ENCODE measurements at places on chromosomes 1 and 21.

DNA sequence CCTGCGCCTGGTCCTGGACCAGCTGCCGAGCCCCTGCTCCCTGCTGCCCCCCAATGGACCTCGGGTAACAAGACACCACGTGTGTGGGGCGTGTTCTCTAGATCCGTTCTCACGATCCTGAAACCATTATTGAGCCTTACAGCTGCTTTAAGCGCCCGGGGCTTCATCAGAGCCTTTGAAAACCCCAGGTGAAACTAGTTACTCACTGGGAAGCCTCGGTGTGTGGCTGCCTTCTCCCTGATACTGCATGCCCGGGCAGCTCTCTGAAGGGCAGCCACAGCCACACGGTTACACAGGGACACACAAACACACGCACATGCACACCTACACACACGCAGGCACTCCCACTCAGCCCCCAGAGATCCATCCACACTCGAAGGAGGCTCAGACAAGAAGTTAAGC is 5.3 kb downstream of the HES2 start:
- peak; percentile 46 for DNase-seq

- DNase-seq: no peak
These were observed 15.8 kb downstream of the BEND5 start for GRCh38 chr1:48760857-48761256.

GRCh38 chr1:1925437-1926345 is 6.6 kb upstream of the TMEM52 start:
- DNase-seq: no peak

- DNase-seq: no peak
These were observed 82.0 kb downstream of the KCNK1 start for GRCh38 chr1:233695901-233696300.

DNA sequence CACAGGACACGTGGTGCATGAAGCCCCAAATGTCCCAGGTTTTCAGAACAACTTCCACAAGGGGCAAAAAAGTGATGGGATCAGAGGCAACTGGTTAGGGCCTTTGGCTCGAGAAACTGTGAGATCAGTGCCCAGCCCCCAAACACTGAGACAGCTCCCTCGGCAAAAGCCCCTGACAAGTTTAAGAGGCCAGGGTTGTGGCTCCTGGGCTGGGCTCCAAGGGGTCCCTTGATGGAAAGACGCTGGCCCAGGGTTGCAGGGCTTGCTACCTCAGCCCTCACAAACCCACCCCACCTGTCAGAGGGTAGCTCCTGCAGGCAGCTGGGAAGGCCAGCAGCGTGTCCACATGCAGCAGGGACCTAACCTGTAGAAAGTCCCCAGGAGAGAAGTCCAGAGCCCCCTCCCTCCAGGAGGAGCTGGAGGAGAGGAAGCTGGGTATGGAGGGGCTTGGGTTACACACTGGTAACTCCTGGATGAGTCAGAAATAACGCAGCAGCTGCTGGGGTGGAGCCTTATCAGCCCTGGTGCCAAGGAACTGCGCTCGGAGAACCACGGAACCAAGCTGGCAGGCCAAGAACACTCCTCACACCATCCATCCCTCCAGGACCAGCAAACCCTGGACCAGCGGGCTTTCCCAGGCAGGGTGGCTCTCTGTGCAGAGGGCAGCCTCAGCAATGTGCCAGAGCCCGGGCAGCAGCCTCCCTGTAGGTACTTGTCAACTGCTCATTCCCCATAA is 37.5 kb downstream of the CTNNBIP1 start:
- peak; percentile 32 for DNase-seq

DNA sequence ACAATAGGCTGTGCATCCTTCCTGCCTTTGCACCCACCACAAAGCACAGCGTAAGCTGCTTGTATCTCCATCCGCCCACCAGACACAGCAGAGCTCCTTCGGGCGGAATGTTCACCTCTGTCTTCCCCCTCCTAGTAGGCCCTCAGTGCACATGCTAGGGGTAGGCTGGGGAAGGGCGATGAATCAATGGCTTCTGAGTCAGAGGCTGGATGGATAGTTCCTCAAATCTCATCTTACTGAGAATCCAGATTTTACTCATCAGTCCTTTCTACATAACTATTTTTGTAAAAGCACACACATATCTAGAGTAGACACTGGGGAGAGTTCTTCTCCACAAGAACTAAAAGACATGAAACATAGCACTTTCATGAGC is 73.8 kb downstream of the BCAR3 start:
- peak; percentile 77 for DNase-seq

GRCh38 chr1:157163273-157164127 is 25.3 kb upstream of the ETV3 start:
- DNase-seq: peak; percentile 62

DNA sequence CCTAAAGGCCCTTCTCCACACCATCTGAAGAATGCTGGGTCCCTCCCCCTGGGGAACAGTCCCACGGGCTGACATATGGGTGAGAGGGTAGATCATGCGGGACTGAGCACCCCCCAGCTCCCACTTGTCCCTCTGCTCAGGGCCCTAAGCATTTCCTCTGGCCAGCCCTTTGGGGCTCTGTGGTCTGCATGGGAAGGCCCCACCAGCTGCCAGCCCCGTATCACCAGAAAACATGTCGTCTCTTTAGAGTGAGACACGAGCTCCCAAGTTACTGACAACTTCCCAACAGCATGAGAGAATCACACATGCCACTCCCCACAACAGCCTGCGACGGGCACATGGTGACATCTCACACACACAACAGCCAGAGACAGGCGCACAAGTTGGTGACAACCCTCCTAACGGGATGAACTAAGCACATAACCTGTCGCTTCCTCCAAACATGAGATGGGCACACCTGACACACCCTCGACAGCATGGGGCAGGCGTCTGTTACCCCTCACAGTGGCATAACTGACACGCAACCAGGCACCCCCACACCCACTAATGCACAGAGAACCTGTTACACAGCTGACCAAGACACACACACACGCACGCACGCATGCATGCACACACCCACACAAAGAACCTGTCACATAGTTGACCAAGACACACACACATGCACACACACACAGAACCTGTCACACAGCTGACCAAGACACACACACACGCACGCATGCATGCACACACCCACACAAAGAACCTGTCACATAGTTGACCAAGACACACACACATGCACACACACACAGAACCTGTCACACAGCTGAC is 41.2 kb downstream of the AHDC1 start:
- DNase-seq: no peak

GRCh38 chr1:4355839-4356238 is 298.6 kb upstream of the AJAP1 start:
- no peak for DNase-seq

DNA sequence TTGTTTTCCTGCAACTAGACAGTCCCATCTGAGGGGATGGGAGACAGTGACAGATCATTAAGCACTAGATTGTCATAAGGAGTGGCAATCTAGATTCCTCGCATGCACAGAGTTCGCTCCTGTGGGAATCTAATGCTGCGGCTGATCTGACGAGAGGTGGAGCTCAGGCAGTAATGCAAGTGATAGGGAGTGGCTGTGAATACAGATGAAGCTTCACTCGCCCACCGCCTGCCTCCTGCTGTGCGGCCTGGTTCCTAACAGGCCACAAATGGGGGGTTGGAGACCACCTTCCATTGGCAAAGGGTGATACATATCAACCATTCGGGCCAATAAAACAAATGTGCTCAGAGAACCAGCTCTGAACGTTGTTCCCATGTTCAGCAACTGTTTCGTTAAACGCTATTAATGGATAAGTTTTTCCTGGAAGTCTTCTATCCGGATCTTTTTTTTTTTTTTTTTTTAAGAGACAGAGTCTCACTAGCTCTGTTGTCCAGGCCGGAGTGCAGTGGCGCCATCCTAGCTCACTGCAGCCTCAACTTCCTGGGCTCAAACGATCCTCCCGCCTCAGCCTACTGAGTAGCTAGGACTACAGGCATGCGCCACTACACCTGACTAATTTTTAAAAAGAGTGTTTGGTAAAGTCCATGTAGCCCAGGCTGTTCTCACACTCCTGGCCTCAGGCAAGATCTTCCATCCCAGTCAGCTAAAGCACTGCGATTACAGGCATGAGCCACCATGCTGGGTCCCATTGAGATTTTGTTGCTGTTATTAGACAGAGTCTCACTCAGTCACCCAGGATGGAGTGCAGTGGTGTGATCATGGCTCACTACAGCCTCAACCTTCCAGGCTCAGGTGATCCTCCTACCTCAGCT is 8.7 kb upstream of the RSRP1 start:
- DNase-seq: no peak

GRCh38 chr1:50285994-50286393 is 137.2 kb downstream of the DMRTA2 start:
- no peak for DNase-seq

DNA sequence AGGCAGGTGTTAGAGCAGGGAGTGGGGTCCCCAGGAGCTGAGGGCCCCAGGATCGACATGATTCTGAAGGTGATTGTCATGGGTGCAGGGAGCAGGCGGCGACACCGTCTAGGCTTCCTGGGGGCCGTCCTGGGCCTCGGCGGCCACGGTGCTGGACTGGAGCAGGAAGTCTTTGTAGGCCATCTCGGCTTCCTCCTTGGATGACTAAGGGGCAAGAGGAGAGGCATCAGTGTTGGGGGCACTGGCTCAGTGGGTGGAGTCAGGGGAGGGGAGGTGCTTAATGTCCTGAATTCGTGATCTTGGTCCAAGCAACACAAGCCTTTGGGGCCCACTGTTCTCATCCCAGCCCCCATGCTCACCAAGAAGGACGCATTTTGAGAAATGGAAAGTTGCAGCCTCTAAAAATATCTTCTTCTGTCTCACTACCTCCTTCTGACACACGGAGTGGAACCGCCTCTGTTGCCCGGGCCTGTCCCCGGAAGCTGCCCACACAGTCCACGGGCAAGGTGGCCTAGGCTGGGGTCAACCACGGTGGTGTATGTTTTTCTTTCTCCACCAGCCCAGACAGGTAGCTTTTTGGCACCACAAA is 8.6 kb upstream of the FCMR start:
- no peak for DNase-seq

GRCh38 chr1:24415910-24416665 is 486 bp downstream of the NIPAL3 start:
- no peak for DNase-seq

DNA sequence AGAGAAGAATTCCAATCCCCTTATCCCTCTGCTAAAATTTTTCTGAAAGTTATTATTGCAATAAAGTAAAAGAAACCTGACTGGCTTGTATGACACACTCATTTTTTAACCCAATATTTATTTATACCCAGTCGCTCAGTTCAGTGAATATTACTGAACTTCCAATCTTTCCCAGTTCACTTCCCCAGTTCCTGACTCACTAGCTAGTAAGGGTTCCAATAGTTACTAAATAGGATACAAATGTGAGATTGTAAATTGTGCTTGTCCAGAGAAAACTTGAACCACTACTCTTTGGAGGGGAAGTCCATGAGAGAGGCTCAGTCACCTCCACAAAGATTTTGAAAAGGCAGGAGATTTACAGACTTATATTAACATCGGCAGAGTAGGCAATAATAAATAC is 31.4 kb downstream of the PRDX6 start:
- no peak for DNase-seq

DNA sequence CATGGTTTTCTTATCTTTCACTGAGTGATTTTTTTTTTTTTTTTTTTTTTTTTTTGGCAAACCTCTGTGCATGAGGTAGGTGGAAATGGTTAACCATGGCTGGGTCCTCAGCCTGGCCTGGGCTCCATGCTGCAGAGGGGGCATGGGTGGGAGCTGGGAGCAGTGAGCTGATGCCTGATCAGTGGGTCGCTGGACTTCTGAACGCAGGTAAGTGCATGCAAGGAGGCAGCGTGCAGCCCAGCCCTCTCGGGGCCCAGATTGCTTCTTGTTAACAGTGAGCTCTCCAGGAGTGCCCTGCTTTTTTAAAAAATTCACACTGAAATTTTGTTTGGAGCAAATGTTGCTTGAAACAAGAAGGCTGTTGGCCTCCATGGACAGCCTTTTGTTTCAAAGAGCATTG is 75.2 kb downstream of the UCK2 start:
- no peak for DNase-seq

DNA sequence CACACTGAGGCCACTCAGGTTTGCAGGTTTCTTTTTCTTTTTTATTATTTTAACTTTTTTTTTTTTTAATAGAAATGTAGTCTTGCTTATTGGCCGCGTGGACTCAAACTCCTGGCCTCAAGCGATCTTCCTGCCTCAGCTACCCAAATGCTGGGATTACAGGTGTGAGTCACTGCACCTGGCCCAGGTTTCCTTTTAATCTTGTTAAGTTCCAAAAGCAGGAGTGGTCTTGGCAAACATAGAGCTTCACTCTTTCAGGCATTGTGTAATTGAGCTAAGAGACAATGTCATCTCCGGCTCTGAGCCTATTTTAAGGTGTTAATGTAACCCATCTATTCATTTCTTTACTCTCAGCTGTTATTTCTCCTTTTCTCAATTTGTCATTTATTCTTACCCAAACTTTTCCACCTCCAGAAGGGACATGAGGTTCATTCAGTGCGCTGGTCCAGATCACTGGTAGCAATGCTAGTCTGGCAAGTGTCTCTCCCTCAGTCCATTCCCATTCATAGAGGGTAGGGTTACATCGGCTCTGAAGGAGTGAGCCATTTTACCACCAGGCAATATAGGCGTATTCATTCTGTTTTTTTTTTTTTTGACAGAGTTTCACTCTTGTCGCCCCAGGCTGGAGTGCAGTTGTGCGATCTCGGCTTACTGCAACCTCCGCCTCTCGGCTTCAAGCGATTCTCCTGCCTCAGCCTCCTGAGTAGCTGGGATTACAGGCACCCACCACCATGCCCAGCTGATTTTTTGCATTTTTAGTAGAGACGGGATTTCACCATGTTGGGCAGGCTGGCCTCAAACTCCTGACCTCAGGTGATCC is 11.3 kb upstream of the MFSD2A start:
- DNase-seq: no peak

- DNase-seq: peak; percentile 47
These were observed 17.2 kb downstream of the PKN2 start for GRCh38 chr1:88701275-88701674.

GRCh38 chr1:178686407-178686806 is 38.6 kb upstream of the RALGPS2 start:
- DNase-seq: no peak

DNA sequence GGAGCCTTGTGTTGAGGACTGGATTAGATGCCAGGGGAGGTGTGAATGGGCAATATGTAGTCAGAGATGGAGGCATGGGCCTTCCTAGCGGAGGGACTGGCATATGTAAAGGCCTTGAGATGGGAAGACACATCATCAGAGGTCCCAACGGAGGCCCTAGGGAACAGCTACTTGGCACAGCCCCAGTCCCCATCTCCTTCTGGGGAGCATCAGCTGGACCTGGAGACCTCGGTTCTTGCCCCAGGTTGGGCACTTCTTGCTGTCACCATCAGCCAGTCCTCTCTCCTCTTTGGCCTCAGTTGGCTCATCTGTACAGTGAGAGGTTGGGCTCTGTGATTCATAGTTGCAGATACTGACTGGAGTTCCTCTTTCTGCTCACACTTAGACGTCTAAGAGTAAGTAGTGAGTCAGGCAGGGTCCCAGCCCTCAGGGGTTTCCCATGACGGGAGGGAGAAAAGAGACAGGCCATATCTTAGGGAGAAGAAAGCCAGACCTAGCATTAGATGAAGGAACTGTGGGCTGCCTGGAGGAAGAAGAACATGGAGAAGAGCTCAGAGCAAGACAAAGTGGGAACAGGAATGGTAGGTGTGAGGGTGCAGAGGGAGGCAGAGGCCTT is 3.4 kb upstream of the MARCKSL1 start:
- peak; percentile 78 for DNase-seq

GRCh38 chr21:44687671-44688070 is 5.7 kb upstream of the KRTAP12-1 start:
- no peak for DNase-seq

GRCh38 chr21:30962013-30962412 is 76.3 kb downstream of the KRTAP19-8 start:
- DNase-seq: no peak

All from cardiac fibroblast (primary cell).